ENCODE measurements at places on chromosomes 4 and X.

DNA sequence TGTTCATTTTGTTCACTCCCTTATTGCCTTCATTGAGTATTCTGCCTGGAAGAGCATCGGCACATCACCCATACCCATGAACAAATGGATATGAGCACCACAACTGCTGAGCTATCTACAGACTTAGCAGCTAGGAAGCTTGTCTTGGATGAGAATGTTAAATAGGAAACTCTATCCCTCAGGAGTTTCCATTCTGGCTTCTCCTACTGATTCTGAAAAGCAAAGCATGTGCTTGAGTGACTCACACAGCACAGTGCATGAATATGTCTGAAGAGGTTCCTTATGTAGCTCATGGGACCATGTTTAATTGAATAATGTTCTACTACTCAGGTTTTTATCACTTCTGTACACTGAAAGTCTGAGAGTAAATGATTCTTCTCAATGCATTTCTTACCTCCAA lies 57.3 kb upstream of the MXRA5 start:
- no peak for DNase-seq

GRCh38 chrX:7638078-7638710 lies 204.8 kb upstream of the VCX start:
- DNase-seq, result no peak

- no peak for DNase-seq
These were observed 4.6 kb upstream of the HAUS3 start for GRCh38 chr4:2246384-2247127.

DNA sequence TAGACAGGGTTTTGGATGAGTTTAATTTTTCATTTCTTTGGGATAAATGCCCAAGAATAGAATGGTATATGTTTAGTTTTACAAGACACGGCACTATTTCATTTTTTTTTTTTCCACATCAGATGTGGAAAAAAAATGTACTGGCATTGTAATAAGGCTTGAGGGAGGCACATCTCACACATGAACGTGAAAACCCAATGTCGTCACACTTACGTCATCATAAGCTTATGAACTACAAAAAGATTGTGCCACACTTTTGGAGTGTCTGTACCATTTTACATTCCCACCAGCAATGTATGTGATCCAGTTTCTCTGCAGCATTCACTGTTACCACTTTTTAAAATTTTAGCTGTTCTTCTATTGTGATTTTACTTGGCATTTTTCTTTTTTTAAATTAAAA lies 74.2 kb downstream of the TAF1 start:
- no peak for DNase-seq

DNA sequence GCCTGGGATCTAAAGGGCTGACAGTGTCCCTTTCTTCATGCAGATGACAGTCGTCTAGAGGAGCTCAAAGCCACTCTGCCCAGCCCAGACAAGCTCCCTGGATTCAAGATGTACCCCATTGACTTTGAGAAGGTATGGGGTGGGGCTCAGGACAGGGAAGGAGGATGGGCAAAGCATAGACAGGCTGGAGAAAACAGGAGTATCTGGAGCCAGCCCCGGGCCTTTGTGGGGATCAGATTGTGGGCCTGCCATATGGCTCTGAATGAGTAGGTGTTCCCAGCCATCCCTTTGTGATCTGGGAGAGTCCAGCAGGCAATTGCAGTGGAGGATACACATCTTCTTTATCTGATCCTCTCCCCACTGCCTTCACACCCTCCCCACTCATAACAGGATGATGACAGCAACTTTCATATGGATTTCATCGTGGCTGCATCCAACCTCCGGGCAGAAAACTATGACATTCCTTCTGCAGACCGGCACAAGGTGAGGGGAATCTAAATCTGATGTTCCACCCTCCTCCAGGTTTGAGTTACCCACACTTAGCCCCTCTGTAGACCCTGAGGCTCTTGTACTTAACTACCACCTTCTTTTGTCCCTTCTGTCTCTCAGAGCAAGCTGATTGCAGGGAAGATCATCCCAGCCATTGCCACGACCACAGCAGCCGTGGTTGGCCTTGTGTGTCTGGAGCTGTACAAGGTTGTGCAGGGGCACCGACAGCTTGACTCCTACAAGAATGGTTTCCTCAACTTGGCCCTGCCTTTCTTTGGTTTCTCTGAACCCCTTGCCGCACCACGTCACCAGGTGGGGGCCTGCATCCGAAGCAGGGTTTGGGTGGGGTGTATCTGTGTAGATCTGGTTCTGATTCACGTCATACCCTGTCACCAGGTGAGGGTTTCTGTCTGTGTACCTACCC lies 5.8 kb upstream of the CDK16 start:
- no peak for DNase-seq

DNA sequence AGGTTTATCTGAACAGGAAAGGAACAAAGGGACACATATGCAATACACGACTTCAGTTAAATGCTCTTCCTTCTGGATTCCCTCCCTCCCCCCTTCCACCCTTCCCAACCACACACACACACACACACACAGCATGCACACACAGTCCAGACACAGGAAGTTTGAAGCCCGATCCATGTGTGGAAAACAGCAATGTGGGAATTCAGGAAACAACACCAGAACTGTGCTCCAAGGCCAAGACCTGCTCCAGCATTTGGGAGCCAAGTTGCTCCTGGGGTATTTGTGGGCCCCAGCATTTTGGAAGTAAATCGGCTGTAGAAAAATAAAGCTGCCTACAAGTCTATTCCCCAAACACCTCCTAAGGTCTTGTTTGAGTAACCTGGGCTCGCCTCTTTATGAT lies 5.6 kb upstream of the AMOT start:
- DNase-seq, result no peak

- no peak for DNase-seq
These were observed 40.4 kb upstream of the PAPSS1 start for GRCh38 chr4:107760281-107760947.

DNA sequence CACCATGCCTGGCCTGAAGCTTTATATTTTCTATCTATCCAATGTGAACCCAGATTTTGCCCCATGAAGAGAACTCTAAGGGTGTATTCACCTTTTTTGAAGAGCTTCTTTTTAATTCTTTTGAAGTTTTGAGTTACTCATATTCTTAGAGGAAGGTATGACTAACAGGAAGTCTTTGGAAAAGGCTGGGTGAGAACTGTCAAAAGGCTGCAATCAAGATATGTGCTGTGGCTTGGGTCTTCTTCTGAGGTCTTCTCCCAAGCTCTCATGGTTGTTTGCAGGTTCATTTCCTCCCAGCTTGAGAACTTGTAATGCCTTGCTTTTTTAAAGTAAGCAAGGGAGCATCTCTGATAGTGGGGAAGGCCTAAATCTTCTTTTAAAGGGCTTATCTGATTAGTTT lies 3.1 kb upstream of the C4orf17 start:
- no peak for DNase-seq

- DNase-seq, result no peak
These were observed 84.0 kb upstream of the JADE1 start for GRCh38 chr4:128725405-128726055.

GRCh38 chr4:187209921-187210613 lies 486.4 kb upstream of the FAT1 start:
- no peak for DNase-seq

DNA sequence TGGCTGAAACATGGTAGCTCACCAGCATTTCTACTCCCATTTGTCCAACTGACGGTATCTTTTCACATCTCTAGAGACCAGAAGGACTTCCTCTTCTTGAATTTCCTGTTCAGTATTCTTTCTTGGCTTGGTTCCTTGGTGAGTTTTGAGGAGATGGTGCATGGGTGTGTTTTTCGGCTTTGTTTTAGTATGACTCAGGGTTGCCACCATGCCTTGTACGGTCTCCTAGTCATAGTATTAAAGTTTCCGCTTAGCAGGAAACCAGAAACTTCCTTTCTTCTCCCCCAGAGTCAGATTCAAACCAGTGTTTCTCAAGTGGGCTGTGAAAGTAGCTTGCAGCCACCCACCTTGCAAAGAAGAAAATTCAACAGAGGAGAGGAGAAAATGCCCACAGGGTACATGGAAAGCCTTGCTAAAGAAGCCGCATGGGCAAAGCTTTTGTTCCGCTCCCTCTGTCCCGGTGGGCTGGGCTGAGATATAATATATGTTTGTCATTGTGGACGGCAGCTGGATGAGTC lies 5.7 kb downstream of the CD99 start:
- DNase-seq, result peak; percentile 49

DNA sequence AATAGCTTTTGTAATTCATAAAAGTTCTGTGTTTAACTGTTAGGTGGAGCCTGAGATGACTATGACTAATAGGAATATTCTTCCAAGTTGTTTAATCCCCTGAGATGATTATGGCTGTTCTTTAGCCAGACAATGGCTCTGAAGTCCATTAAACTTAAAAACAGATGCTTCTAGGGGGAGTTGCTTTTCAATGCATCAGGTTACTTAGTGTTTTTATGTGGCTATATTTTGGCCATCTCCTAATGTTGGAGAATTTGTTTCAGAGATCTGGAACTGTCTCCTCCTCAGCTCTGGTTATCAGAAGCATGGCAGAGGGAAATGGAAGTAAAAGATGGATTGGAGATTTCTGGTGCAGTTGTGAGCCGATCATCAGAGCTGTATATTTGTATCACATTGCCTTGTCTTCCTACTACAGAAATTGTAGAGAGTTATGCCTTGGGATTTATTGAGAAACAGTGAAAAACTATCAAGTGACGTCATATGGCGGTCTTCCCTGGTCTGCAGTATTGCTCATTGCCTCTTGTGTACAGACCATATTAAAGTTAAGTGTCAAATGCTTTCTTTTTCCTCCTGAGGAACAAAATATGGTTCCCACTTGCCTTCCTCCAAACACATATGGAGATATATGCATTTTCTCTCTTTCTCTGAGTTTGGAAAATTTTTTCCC lies 29.8 kb downstream of the SGMS2 start:
- no peak for DNase-seq

- no peak for DNase-seq
These were observed 86.4 kb upstream of the UXT start for GRCh38 chrX:47745416-47745815.

- DNase-seq, result no peak
These were observed 24.1 kb downstream of the TMPRSS11A start for GRCh38 chr4:67939195-67939594.

GRCh38 chr4:85509882-85510631 lies 35.1 kb downstream of the ARHGAP24 start:
- no peak for DNase-seq

DNA sequence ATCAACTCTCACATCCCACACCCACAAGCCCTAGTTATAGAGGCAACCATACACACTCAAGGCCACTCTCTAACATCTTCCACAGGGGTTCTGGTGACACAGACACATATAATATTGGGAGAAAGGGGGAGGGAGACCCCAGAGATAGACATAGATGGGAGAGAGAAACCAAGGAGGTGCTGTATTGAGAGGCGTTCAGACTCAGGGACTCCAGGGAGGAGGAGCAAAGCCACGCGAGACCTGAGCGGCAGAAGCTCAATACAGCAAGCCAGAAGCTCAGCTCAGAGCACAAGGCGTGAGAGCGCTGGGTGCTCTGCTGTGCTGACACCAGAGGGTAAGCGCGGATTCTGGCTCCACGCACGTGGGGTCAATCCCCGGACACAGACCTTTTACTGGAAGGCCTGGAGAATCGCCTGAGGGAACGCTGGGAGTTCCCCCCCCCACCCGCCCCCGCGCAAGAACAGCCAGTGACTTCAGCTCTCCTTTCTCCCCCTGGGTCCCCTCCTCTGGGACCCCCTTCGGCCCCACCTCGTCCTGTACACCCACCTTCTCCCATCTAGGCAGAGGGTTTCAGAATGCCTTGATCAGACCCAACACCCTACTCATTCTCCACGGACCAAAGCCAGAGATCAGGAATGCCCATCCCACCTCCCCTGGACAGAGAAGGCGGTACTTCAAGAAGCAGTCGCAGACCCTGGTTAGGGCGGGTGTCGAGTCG lies 8.7 kb downstream of the MSX1 start:
- DNase-seq, result no peak

GRCh38 chrX:15855568-15856221 lies 1.1 kb upstream of the AP1S2 start:
- DNase-seq, result no peak

DNA sequence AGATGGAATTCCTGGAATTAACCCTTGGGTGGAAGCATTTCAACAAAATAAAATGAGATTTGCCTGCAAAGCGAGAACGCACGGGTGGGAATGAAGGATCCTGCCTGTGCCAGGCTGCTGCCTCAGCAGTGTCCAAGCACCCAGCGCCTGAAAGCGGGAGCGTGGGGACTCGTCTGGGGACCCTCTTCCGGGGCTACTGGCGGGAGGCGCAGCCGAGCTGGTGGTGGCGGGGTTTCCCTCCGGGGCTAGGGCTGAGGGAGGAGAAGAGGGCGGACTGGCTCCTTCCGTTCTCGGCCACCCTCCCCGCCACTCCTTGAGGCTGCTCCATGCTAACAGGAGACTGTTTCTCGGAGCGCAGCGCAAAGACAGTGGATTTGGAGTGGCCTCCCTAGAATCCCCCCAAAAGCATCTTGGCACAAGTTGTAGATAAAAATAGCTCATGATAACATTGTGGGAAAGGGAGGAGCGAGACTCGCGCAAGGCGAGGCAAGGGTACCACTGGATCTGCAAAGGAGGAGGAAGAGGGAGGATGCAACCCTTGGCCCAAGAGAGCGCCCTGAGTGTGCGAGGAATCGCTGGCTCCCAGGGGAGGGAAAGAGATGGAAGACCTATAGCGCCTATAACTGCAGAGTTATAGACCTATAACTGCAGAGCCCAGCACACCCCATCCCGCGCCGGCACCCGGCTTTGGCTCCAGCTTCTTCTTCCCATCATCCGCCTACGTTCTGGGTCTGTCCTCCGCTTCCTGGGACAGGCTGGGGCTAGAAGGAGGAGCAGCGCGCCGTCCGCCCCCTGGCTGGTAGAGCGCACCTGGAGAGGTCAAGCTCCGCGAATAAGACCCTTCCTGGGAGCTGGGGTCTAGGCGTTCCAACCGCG lies 1.3 kb downstream of the HS3ST1 start:
- no peak for DNase-seq

GRCh38 chr4:164482758-164483157 lies 271.2 kb upstream of the SMIM31 start:
- no peak for DNase-seq

- no peak for DNase-seq
These were observed 981.3 kb downstream of the C4orf33 start for GRCh38 chr4:130077275-130077674.

DNA sequence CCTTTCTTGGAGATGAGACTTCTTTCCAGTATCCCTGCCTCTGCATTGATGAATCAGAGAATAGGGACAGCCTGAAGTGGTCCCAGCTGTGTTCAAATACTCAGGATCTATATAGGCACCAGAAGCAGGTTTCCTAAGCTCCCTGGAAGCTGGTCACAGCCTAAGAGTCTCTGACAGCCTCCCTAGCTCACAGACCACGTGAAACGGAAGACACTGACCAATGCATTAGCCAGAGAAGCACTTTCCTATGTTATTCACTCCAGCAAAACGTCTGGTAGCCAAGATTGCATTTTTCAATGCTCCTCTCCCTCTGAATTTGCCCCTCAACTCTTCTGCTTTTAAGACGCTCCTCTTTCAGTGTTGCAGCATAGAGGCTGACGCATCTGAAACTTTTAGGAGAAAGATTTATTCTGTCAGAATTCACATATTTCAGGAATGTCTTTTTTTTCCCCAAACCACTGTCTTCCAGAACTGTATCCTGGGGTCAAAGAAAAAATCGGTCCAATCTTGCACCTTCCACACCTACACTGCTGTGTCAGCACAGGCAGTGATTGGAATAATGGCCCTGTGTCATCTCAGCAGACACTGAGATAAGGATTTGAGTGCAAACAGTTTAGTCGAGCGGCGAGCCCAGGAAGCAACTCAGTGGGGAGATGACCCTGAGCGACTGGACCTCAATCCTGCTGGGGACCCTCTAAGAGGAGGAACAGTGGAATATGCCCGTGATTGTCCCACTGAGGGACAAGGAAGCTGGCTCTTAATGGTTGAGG lies 109.4 kb downstream of the SMIM20 start:
- DNase-seq, result no peak

GRCh38 chr4:881709-882108 lies 50.4 kb downstream of the GAK start:
- no peak for DNase-seq
